ENCODE measurements at places on chromosomes 7 and 10.

GRCh38 chr10:103333934-103334520, 16.9 kb downstream of the PCGF6 start:
- DNase-seq, result peak; percentile 1

- no peak for DNase-seq
Observed at GRCh38 chr10:42707234-42707633, 68.9 kb upstream of the ZNF33B start.

GRCh38 chr7:100860702-100861615, 6.2 kb upstream of the TRIP6 start:
- no peak for DNase-seq

- no peak for DNase-seq
Observed at GRCh38 chr7:373818-374705, 84.1 kb downstream of the FOXL3 start.

GRCh38 chr10:18312374-18313139, 172.3 kb downstream of the CACNB2 start:
- no peak for DNase-seq

DNA sequence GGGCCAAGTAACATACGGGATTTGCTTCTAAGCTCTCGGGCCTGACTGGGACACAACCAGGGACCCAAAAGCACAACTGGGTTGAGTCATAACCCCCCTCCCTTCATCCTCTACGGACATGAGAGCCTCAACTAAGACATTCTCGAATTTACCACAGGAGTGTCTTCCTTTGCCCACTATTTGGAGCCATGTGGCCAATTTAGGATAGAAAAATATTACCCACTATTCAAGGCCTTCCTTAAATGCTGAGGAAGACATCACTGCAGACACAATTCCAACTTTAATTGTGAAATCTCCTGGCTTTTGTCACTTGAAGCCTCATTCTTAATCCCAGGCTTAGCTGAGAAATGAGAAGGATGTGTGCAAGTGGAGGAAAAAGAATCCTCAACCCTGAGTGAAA, 11.8 kb downstream of the CTBP2 start:
- DNase-seq, result no peak

DNA sequence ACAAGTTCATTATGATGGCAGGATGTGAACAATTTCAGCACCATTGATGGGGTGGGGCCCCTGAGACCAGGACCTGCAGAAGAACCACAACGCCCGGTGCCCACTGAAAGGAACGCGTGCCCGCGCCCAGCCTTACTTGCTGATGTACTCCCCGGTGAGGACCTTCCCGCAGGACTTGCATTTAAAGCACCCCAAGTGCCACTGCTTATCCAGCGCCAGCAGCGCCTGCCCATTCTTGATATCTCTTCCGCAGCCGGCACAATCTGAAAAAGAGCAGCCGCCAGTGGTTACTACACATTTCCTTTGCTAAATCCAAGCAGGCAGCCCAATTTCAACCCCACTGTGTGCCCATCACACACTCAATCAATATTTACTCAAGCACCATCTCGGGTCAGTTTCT, 110.6 kb downstream of the ABLIM1 start:
- DNase-seq, result no peak

DNA sequence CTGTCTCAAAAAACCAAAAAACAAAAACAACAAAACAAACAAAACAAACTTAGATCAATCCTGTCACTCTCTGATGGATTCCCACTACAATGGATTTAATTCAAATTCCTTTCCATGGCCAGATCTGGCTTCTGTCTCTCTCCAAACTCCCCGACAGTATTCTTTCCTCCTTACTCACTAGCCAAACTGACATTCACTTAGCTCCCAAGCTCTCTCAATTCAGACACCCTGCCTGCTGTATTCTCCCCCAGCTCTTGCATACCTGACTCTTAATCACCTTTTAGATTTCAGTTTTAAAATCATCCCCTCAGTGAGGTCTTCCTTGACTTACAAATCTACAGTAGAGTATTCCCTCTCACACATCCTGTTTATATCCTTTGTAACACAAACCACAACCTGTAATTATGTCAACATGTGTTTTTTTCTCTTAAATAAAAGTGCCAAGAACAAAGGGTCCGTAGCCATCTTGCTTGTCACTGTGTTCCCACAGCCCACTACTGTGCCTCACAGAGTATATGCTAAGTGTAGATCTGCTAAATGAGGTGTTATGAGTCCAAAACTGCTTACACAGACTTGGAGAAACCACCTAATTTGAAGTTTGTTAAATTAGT, 14.4 kb downstream of the HERPUD2 start:
- DNase-seq, result no peak

DNA sequence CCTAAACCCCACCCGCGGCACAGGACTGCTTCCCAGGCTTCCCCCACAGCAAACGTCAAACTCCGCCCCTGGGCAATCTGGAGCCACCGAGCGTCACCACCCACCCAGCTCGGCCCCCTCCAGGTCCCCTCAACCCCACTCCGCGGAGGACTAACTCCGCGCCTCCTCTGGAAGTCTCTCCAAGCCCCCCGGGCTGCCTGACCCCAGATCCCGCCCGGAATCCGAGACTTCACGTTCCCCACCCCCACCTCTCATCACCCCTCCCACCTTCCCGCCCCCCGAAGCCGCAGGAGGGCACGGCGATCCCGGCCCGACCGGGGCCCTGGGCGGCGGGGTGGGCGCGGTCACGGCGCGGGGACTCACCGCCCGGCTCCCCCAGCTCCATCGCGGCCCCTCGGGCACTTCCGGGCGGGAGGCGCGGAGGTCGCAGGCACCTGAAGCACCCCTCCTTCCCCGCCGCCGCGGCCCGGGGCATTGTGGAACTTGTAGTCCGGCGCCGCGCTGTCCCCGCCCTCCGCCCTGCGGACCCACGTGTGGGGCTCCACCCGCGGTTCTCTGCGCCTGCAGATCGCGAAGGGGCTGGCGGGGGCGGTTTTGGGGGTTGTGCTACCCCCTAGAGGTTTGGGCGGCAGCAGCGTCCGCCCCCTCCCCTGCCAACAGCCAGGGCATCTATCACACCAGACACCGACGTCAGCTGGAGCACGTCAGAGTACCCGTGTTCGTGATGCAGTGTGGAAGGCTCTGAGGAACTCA, at the start of gene TMUB1:
Gene TMUB1, minus strand, starts transcription at position 423 of the 753 bp plus-strand sequence. CDS start 930 bp downstream, outside the sequence.
- peak; percentile 57 for DNase-seq

DNA sequence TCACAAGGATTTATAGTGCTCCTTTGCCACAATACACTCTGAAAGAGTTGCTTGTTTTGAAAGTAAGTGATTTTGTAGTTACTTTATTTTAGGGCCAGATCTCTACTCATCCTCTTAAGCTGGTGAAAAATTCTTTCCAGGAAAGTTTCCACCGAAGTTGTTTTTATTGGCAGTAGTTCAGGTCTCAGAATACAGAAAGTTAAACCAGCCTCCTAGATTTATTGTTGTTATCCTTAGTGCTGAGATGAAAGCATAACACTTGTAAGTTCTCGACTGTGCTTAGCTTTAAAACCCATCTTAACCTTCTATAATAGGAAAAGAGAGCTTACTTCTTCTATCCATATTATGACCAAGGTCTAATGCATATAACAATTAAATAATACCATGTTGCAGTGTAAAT, 5.5 kb downstream of the AP3M1 start:
- DNase-seq, result no peak

DNA sequence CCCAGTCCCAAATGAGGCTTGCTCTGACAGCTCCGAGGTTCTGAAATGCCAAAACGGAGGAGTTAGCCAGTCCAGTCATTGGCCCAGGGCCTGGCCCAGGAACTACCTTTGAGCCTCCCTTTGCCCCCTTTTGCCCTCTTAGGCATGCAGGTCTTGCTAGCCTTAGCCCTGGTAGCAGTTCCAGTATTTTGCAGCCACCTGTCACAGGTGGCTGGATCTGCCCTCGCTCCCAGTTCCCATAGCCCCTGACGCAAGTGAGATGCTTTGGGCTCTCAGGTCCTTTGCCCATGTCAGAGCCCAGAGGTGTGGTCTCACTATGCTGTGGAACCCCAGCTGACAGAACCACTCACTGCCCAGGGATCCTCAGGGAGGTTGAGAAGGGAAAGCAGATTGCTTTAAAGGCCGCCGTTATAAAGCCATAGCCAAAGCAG, 42.0 kb downstream of the GPRIN2 start:
- DNase-seq, result no peak

DNA sequence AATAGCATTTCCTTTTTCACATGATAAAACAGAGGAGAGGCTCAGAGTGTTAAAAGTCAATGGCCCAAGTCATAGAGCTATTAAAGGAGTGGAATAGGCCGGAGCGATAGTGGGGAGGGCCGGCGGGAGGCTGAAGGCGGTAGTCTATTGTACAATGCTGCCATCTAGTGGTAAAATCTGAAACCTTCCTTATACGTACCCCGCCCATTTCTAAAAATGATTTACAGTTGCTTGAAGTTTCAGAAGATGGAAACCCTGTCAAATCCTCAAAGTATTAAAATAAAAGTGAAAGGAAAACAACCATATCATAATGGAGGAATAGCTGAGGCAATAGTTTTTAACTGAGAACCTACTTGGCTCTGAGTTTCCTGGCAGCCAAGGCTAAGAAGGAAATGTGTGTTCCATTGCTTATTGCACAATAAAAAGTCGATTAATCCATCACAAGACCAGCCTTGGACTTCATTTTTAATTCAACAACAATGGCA, 209.1 kb downstream of the CCSER2 start:
- peak; percentile 15 for DNase-seq

DNA sequence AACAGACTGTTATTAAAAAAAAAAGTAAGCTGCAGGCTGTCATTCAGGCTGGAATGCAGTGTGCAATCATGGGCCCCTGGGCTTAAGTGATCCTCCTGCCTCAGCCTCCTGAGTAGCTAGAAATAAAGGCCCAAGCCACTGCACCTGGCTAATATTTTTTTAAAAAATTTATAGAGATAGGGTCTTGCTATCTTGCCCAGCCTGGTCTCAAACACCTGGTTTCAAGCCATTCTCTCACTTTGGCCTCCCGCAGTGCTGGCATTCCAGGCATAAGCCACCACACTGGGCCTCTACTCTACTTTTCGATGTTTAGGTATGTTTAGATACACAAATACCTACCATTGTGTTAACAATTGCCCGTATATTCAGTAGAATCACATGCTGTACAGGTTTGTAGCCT, 270.4 kb upstream of the PRKCQ start:
- no peak for DNase-seq

- no peak for DNase-seq
Observed at GRCh38 chr7:32167815-32168214, 97.6 kb upstream of the PDE1C start.

- DNase-seq, result no peak
Observed at GRCh38 chr7:104862719-104863118, 151.3 kb upstream of the KMT2E start.

- DNase-seq, result no peak
Observed at GRCh38 chr10:96588060-96588554, 1.3 kb upstream of the TM9SF3 start.

DNA sequence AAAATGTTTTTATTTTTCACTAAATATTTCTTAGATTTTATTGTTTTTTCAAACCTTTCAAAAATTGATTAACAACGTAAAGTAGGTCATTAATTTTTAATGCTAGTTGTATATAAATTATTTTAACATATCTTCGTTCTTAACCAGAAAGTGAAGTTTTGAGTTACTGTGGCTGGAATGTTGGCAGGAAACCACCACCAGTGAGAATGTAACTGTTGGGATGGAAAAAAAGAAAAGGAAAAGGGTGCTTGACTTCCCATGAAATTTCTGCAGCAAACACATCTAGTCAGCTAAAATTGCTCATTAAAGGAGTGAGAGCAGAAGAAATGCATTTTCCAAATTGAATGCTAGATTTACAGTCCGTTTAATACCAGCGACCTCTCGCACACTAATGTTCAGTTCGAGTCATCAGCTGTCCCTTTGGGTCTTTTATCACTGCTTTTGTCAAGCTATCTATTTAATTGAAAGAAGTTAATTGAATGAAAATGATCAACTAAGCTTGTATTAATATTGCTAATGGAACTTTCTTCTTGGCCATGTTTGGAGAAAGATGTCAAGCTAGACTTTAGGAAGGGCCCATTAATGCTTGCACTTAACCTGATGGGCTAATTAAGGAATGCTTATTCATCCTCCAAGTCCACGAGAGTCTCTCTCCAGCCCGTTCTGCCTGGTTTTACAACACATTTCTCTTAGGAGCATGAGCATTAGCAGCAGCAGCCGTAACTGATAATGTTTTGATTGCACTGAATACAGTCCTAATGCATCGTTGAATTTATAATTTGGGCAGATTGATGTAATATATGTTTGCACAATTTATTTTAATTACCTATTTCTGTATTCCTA, 70.1 kb downstream of the UBE3C start:
- no peak for DNase-seq

GRCh38 chr7:112395411-112395810, 54.8 kb upstream of the IFRD1 start:
- no peak for DNase-seq

DNA sequence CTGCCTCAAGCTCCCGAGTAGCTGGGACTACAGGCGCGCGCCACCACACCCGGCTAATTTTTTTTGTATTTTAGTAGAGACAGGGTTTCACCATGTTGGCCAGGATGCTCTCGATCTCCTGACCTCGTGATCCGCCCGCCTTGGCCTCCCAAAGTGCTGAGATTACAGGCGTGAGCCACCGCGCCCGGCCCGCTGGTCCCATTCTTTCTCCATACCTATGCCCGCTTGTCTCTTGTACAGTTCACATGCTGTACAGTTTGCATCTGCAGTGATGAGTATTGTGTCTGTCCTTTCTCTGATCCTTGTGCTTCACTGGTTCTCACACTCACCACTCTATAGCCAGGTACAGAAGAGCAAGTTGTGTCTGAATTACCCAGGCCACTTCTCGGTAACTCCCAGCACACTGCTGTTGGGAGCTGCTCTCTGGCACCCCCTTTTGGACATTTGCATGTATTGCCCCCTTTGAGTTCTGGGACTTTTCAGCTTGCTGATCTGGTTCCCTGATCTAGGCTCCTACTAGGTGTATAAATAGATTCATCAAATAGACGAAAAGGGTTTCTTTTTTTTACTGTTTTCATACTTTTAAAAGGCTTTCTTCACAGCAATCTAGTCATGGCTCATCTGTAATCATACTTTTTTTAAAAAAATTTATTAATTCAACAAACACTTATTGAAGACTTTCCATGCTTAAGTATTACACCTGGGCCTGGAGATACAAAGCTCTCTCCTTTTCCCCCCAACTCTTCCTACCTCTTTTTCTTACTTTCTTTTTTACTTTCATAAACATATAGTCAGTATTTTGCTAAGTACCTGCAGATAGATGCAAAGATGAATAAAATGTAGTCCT, 53.5 kb downstream of the AOAH start:
- DNase-seq, result no peak

- no peak for DNase-seq
Observed at GRCh38 chr10:5428133-5428532, 15.8 kb downstream of the NET1 start.

- no peak for DNase-seq
Observed at GRCh38 chr10:70286616-70287015, 2.8 kb upstream of the NPFFR1 start.

DNA sequence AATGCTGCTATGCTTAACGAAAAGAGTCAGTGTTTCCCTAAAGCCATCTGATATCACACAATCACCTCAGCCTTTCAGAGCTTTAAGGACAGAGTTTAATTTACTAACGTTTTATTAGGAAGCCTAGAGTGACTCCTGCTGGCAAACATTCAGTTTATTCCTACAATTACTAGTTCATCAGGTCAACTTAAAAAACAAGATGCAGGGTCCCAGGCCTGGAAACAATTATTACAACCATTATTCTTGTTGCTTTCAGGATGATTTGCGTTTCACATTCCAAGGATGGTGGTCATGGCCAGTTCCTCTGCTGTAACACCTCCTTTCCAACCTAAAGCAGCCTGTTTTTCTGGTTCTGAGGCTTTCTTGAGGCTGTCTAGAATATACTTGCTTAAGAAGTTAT, 1.5 kb upstream of the FAM53B start:
- DNase-seq, result no peak

Data from NCI-H1417 treated with DMSO at 0.1 percent for 48 hours (cell line).